ENCODE measurements at places on chromosomes 12 and 14.
A peak's percentile ranks its signal among the peaks of the same experiment; 100 is the strongest.

DNA sequence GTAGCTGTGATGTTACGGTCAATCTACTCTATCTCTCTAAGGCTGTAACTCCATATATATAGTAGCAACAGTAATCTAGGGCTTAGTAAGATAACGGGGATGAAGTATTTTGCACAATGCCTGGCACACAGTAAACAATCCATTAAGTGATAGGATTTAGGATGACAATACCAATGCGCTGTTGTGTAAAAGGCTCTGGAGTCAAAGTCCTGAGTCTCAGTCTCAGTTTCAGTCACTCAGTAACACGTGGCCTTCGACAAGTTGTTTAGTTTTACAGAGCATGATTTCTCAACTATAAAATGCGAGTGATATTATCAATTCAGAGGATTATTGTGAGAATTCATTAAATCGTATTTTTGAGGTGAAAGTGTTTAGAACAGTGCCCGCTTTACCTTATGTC, 162.4 kb downstream of the GARIN6 start:
- H3K27ac ChIP-seq, result no peak overlapping the region
- H3K4me3 ChIP-seq, result no peak overlapping the region
- no peaks in the 10 kb centered on the region for H3K27me3 ChIP-seq
- H3K36me3 ChIP-seq, result no peaks in the 10 kb centered on the region

- no peak for DNase-seq
- H3K27me3 ChIP-seq, result no peaks in the 10 kb centered on the region
- no peaks in the 10 kb centered on the region for H3K4me1 ChIP-seq
- peaks cover 14% of the 10 kb centered on the region for H3K36me3 ChIP-seq
- no peak overlapping the region for H3K27ac ChIP-seq
- no peak overlapping the region for H3K4me3 ChIP-seq
Observed at GRCh38 chr14:64423987-64424386, 35.8 kb downstream of the MTHFD1 start.

DNA sequence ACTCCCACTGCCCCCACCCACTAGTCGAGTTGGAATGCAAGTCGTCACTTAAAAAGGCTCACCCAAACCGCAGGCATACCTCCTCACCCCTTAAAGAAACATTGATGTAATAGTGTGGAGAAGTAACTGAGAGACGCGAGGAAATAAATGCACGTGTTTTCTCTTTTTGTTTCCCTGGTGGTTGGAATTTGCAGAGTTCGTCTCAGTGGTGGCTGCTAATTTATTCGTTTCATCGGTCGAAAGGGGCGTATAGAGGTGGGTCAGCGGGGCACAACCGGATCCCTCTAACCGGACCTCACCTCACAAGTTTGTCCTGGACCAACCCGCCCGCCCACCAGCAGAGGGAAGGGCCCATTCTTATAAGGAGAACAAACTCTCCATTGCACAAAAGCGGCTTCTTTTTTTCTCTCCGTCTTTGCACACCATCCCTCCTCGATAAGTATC, 5.0 kb upstream of the NPAS3 start:
- peak overlapping the region; percentile 68 for H3K27ac ChIP-seq
- no peaks in the 10 kb centered on the region for H3K36me3 ChIP-seq
- H3K4me3 ChIP-seq, result peak overlapping the region; percentile 49

- no peak overlapping the region for H3K27ac ChIP-seq
- H3K4me3 ChIP-seq, result no peak overlapping the region
- no peaks in the 10 kb centered on the region for H3K36me3 ChIP-seq
- H3K27me3 ChIP-seq, result no peaks in the 10 kb centered on the region
- DNase-seq, result no peak
Observed at GRCh38 chr14:80906946-80907345, 34.6 kb downstream of the CEP128 start.

- DNase-seq, result no peak
- H3K27me3 ChIP-seq, result no peaks in the 10 kb centered on the region
- H3K4me3 ChIP-seq, result no peak overlapping the region
- H3K27ac ChIP-seq, result no peak overlapping the region
Observed at GRCh38 chr12:119783787-119784186, 93.3 kb downstream of the CIT start.

DNA sequence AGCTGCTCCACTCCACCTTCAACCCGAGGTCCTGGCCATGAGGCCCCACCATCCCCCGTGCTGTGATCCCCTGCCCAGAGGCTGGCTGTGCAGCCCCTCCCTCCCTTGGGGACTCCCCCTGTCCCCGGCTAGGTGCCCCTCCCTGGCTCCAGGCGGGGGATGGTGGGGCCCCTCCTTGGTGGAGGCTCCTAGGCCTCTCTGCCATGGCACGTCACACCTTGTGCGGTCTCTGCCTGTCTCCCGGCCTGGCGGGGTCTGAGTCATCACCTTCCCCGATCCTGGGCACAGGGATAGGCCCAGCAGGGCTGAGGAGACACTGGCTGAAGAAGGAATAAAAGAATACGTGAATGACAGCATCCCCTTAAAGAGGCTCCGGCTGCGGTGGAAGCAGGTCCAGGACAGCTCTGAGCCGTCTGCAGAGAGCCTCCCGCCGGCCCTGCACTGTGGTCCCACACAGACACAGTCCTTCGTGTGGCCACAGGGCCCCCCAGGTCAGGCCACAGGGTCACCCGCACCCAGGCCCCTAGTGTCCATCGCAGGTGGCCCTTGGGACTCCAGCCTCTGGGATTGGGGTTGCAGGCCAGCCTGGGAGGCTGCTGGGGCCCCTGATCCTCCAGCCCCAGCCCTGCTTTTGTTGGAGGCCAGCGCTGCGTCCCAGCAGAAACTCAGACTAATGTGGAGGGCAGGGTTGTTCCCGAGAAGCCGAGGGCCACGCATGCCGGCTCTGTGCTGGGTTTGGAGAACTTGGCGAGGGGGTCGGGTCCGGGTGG, 43.6 kb downstream of the KIF26A start:
- no peaks in the 10 kb centered on the region for H3K4me1 ChIP-seq
- H3K36me3 ChIP-seq, result no peaks in the 10 kb centered on the region
- H3K4me3 ChIP-seq, result no peak overlapping the region

DNA sequence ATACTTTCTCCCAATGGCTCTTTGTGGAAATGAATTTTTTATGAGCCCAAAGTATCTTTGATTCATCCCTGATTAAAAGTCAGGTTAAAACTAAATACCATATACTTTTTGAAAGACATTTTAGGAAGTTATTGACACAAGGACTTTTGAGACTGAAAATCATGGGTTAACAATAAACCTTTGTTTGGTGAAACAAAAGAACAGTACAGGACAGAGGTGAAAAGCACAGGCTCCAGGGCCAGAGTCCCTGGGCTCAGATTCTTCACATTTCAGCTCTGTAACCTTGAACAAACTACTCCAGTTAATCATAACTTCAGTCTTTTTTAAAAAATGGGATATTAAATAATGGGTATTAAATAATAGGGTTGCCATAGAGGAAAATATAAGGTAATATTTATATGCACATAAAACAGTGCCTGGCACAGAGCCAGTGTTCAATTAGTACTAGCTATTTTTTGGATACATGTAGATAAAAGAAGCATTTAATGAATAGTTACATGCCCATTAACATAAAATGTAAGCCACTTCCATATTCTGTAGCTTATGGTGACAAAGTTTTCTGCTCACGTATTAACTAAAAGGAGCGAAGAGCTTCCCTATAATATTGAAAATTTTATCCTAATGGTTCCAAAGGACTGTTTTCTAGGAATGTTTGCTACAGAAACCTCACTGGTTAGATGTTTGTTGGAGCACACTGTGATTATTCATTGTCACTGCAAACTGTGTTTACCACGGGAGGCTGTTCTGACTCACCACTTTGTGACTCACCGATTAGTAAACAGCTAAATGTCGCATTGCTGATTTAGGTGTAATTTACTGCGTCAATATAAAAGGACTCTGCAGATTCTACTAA, 255.4 kb downstream of the DAD1 start:
- H3K27me3 ChIP-seq, result no peaks in the 10 kb centered on the region
- H3K4me3 ChIP-seq, result no peak overlapping the region
- no peak for DNase-seq
- no peaks in the 10 kb centered on the region for H3K4me1 ChIP-seq
- no peaks in the 10 kb centered on the region for H3K36me3 ChIP-seq

- no peak for DNase-seq
- H3K27ac ChIP-seq, result no peak overlapping the region
Observed at GRCh38 chr14:98867726-98868125, 404.3 kb downstream of the BCL11B start.

GRCh38 chr14:87868920-87869319, 124.1 kb downstream of the GALC start:
- H3K4me3 ChIP-seq, result no peak overlapping the region
- no peaks in the 10 kb centered on the region for H3K27me3 ChIP-seq
- H3K27ac ChIP-seq, result no peak overlapping the region
- no peak for DNase-seq
- H3K4me1 ChIP-seq, result no peaks in the 10 kb centered on the region

DNA sequence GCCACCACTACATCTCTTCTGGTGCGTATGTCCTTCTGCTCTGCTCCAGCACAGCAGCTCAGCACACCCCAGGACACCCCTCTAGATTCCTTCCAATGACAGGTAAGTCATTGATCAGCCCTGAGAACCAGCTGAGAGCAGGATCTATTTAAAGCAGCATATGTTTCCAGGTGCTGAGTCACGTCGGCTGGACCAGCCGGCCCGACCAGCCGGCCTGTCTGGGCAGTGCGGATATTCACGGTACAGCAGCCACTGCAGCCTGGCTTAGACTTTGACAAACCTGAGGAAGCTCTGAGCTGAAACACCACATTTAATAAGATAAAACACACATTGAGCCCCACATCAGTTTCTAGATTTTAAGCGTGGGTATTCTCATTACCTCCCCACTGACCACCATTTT, 31.8 kb upstream of the RPH3A start:
- no peak overlapping the region for H3K4me3 ChIP-seq
- H3K27me3 ChIP-seq, result no peaks in the 10 kb centered on the region

DNA sequence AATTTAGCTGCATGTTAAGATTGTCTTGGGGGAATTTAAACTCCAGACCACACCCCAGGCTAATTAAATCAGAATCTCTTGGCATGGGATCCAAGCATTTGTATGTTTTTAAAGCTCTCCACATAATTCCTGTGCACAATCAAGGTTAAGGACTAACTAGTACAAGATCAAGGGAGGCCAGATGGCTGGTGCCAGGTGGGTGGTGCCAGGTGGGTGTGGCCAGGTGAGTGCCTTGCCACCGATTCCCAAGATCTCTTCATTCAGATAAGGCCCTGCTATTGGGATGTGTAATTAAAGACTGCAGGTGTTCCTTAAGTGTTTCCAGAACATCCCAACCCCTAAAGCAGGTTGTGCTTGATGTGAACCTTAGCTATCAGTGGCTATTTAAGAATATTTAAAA, 75.1 kb downstream of the NRXN3 start:
- H3K36me3 ChIP-seq, result no peaks in the 10 kb centered on the region
- H3K4me3 ChIP-seq, result no peak overlapping the region
- H3K4me1 ChIP-seq, result no peaks in the 10 kb centered on the region
- no peak for DNase-seq
- no peaks in the 10 kb centered on the region for H3K27me3 ChIP-seq
- H3K27ac ChIP-seq, result no peak overlapping the region

- no peak overlapping the region for H3K27ac ChIP-seq
- no peaks in the 10 kb centered on the region for H3K36me3 ChIP-seq
- H3K4me1 ChIP-seq, result no peaks in the 10 kb centered on the region
- no peak for DNase-seq
- H3K27me3 ChIP-seq, result no peaks in the 10 kb centered on the region
- no peak overlapping the region for H3K4me3 ChIP-seq
Observed at GRCh38 chr14:26138764-26139445, 458.9 kb downstream of the NOVA1 start.

DNA sequence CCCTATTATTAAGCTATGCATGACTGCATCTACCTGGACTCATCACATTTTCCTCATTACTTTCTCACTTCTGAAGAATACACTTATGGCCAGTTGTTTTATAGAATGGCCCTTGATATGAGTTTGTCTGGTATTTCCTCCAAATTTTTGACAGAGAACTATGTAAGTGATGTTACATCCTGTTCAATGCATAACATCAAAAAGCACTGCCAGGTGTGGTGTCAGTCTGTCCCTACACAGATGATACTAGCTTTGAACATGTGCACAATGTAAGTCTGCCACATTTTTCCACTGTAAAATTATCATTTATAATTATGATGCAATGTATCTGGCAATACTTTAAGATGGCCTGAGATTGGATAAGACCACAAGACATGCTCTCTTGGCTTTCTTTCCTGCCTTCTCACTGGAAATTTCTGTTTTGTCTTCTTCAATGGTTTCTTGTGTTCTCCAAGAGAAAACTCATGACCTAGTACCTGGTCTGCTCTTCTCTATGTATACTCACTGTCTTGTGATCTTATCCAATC, 28.3 kb downstream of the HEATR5A start:
- no peaks in the 10 kb centered on the region for H3K27me3 ChIP-seq
- no peaks in the 10 kb centered on the region for H3K4me1 ChIP-seq
- H3K27ac ChIP-seq, result no peak overlapping the region
- no peak overlapping the region for H3K4me3 ChIP-seq
- DNase-seq, result no peak

- H3K4me1 ChIP-seq, result no peaks in the 10 kb centered on the region
- H3K27me3 ChIP-seq, result no peaks in the 10 kb centered on the region
- no peak overlapping the region for H3K4me3 ChIP-seq
- peak; percentile 81 for DNase-seq
- H3K36me3 ChIP-seq, result no peaks in the 10 kb centered on the region
Observed at GRCh38 chr14:75906680-75907280, 75.0 kb downstream of the TGFB3 start.

DNA sequence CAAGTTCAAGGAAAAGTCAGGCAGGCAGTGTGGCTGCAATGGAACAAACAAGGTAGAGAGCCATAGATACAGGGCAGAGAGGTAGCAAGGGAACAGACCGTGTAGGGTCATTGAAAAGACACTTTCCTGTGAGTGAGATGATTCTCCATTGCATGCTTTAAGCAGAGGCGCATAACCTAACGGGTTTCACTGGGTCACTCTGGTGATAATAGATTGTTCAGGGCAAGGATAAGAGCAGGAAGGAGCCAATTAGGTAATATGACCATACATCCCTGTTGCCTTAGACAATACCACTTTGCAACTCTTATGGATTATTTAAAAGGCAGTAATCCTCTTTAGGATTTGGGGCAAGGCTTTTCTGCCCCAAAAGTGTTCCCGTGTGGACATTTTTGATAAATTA, 214.1 kb downstream of the PTPRO start:
- peaks cover 10% of the 10 kb centered on the region for H3K4me1 ChIP-seq
- H3K27ac ChIP-seq, result no peak overlapping the region
- no peak overlapping the region for H3K4me3 ChIP-seq
- no peaks in the 10 kb centered on the region for H3K27me3 ChIP-seq
- no peaks in the 10 kb centered on the region for H3K36me3 ChIP-seq

GRCh38 chr14:60651086-60651795, 2.0 kb upstream of the SIX1 start:
- no peaks in the 10 kb centered on the region for H3K36me3 ChIP-seq
- H3K27me3 ChIP-seq, result peaks cover 92% of the 10 kb centered on the region
- no peak overlapping the region for H3K4me3 ChIP-seq
- no peak overlapping the region for H3K27ac ChIP-seq
